Right ventricle myocardium superior (tissue), 1 donor: ENCODE measurements at places on chromosomes 2 and 18.

DNA sequence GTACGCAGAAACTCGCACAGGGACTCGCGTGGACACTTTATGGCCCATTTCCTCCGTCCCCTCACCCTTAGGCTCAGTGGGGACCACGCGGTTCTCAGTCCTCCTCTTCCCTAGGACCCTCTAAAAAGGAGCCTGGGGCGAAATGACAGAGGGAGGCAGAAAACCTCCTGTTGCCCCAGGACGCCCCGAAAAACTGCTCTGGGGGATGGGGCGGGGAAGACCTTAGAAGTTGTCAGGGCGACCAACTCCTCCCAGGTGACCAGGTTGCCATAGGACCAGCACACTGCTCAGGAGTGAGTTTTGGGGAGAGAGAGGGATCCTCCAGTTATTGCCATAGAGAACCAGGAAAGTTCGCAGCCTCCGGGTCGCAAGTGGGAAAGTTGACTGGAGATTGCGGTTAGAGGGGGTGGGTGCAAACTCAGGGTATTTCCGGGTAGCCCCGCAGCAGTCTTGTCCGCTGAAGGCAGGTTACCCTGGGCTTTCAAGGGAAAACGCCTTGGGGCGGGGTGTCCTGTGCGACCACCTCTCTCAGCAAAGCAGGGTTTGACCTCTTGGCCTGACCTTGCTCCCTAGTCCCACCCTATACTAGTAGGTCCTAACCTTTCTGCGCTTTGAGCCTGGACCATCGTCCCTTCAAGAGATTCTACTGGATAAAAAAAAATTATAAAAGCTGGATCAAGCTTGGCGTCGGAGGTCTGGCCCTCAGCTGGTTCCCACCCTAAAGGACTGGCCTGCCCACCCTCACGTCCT lies 7.8 kb upstream of the PAX3 start:
- no peak for DNase-seq

DNA sequence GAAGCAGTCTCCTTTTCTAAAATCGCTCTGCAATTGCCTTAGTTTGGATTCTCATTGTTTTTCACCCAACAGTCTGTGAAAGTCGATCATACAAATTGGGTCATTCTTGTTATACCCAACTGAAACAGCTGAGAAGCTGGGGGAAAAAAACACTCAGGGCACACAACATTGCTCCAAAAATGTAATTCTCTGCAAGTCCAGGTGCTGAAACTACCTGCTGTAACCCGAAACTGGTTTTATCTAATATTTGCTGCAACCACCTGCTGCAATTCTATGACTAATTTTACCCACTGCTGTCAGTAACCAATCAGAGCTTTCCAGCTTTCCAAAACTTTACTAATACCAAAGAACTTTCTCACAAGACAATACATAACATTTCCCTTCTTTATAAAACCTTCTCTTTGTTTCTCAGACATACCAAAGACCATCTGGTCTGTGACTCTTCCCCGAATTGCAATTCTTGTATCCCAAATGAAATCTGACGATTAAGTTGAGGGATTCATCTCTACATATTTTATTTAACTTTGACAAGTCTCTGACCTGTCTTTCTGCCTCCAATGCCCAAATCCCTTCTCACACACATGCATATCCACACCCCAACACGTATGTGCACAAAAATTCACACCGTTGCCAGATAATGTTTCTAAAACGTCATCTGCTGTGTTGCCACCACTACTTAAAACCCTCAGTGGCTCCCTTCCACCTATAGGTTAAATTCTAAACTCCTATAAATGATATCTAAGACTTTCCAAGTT lies 198.3 kb downstream of the PIEZO2 start:
- DNase-seq: no peak

GRCh38 chr2:142290931-142291330 lies 160.1 kb upstream of the LRP1B start:
- no peak for DNase-seq

GRCh38 chr18:29184654-29185053 lies 1007.7 kb upstream of the CDH2 start:
- no peak for DNase-seq

GRCh38 chr2:115913921-115914320 lies 1471.5 kb downstream of the DPP10 start:
- DNase-seq: no peak

DNA sequence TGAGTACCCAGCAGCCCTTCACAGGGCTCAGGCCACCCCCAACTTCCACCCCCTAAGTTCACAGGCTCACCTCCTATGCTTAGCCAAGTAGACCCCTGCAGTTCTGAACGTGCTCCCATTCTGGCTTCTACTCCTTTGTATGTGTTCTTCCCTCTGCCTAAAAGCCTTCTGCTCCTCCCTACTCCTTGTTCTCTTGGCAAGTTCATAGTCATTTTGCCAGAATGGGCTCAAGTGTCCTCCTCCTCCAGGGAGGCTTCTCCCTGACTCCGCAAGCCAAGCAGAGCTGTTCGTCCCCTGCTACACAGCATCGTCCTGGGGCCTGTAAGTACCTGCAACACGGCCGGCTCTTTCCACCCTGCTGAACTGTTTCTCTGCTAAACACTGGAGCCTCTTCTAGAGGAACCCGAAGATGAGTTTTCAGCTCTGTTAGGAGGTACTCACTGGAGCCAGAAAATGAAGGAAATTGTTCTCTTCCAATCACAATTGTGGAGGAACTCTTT lies 14.6 kb upstream of the CETN1 start:
- no peak for DNase-seq

GRCh38 chr2:56892382-56892781 lies 708.6 kb downstream of the CCDC85A start:
- no peak for DNase-seq

- DNase-seq: no peak
Observed at GRCh38 chr2:467892-468647, 180.2 kb upstream of the ALKAL2 start.

GRCh38 chr2:160252278-160252887 lies 52.3 kb upstream of the ITGB6 start:
- DNase-seq: no peak

- no peak for DNase-seq
Observed at GRCh38 chr2:79981316-79981715, 323.2 kb downstream of the LRRTM1 start.

GRCh38 chr2:78260861-78261260 lies 738.7 kb upstream of the LRRTM4 start:
- no peak for DNase-seq

GRCh38 chr2:153476816-153477635 lies 1.5 kb downstream of the RPRM start:
- DNase-seq: peak; percentile 44

GRCh38 chr2:206555721-206556120 lies 86.6 kb upstream of the FAM237A start:
- no peak for DNase-seq

- DNase-seq: no peak
Observed at GRCh38 chr2:181904022-181904632, 12.6 kb downstream of the ITPRID2 start.

DNA sequence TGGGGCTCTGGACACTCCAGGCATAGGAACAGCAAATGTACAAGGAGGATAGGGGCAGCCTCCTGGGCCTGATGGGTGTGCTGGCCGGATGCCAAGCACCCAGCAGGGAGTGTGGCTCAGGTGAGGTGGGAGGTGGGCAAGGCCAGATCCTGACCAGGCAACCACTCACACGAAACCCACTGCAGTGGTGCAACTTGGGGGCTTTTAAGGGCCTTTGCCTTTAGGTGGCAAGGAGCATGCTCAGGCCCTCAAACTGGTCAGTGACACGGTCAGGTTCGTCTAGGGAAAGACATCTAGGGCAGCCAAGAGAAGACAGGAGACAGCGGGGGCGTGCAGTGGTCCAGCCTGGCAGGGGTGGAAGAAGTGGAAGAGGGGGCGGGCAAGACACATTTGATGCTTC lies 18.4 kb upstream of the TEX51 start:
- DNase-seq: no peak

DNA sequence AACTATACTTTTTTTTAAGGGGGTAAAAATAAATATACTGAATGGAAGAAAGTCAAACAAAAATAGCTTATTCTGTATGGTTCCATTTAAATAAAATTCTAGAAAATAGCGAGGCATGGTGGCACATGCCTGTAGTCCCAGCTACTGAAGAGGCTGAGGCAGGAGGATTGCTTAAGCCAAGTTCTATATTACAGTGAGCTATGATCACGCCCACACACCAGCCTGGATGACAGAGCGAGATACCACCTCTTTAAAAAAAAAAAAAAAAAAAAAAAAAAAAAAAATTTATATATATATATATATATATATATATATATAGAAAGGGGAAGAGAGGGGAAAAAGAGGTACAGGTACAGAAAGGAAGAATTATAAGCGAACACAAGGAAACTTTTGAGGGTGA lies 77.7 kb downstream of the MEMO1 start:
- DNase-seq: no peak

- no peak for DNase-seq
Observed at GRCh38 chr18:58058720-58059119, 14.7 kb downstream of the NEDD4L start.

DNA sequence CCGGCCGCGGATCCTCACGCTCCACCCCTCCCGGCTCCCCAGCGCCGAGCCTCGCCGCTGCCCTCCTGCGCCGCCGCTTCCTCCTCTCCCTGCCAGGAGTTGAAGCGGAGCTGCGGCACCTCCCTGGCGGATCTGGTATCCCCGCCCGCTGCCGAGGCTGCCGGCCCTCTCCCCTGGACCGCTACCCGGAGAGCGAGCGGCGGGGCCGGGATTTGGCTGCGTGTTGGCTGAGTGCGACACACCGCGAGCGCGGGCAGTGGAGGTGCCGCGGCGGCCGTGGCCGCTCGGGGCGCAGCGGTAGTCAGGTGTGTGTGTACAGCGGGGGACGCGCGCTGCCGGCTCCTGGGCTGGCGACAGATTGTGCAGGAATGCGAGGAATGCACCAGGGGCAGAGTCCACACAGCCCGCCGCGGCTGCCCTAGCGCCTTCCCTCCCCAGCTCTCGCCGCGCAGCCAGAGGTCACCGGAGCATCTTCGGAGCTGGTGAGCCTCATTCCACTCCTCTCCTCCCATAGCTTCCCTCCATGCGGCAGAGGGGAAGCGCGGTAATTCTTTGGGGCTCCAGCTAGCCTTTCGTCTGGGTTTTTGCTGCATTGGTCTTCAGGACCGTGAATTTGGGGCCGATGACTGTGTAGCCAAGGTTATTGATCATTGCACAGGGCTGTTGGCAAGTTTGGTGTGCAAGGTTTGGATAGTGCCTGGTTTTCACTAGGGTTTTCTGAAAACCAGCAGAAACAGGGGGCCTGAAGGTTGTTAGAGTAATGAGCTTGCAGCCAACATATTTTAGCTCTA lies 1.3 kb downstream of the PKP4 start:
- peak; percentile 84 for DNase-seq

DNA sequence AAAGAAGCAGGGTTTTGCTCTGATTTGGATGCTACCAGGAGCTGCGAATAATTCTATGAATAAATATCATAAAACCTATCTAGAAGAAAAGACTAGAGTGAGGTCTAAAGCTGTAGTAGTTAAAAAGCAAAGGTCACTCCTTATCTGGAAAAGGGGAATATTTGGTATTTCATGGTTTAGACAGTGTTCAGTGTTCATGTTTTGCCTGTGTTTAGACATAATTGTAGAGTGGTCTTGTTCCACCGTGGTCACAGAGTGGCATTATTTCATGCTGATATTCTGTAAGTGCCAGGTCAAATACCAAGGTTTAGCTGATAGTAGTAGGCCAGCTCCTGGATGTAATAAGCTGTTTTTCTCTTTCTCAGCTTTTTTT lies 10.8 kb downstream of the SPAST start:
- DNase-seq: no peak

DNA sequence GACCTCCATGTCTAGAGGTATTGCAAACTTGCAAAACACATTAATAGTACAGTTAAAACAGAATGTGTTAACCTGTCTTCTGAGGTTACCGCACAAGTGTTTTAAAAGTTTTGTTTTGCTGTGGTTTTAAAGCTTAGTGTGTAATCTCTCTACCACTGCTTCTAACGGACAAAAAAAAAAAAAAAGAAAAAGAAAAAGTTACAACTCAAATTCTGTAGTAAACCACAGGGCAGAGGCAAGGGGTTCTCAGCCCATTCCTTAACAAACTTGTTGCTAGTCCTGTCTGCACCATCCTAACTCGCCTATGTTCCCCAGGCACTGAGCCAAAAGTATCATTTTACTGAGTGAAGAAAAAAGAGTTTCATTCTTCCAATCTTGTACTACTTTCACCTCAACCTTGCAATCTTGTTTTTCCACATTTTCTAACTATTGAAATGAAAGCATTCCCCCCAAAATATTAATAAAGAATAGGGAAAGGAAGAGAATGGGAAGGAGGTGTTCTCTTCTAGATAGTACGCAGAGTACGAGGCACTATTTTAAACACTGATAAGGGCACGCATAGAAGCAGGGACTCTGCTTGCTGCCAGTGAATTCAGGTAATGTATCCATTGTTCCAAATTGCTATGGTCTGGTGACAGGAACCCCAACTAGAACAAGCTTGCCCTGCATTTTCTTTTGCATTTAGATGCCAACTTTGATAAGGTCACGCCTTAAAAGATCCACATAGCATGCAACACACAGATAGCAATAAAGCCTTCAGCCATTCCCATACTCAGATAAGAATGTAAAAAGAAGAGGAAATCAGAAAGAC lies 47.1 kb downstream of the IKZF2 start:
- no peak for DNase-seq

- peak; percentile 99 for DNase-seq
Observed at GRCh38 chr2:95402370-95403203, at the start of gene FAHD2A. TSS of gene FAHD2A (plus strand) at chr2:95402708. CDS start at chr2:95405559, 2,851 bp downstream.

DNA sequence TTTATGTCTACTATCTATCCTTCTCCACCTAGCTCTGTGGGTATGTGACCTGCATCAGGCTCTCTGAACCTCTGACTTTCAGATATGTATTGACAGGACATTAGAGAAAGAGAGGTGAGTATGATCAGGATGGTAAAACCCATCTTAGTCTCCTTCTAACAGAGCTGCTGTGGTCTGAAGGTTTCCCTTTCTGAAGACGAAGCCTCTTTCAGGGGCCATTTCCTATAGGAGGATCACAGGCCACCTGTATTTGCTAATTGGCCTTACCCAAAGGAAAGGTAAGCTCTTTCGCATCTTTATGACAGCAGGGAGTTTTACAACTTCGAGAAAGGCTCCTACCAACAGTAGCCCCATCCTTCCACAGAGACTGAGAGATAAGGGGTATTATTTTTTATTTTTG lies 442.9 kb downstream of the KCNJ3 start:
- no peak for DNase-seq

DNA sequence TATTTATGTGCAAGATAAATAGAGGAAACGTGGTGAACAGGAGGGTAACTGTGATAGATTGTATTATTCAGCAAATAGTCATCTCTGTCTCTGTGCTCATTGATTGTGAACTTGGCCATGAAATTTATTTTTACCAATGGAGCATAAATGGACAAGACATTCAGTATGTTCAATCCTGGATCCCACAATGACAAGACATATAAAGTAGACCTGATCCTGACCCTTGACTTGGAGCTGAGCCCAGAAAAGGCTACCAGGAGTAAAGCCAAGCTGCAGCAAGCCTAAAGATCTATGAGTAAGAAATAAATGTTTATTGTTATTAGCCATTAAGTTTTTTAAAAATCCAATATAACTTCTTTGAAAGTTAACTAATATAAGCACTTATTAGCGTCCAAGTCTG lies 531.2 kb downstream of the PIK3C3 start:
- no peak for DNase-seq

GRCh38 chr2:24985511-24985910 lies 13.8 kb upstream of the DNAJC27 start:
- DNase-seq: no peak

- no peak for DNase-seq
Observed at GRCh38 chr2:165561516-165561915, 92.0 kb downstream of the CSRNP3 start.

GRCh38 chr2:198546122-198546521 lies 741.7 kb downstream of the PLCL1 start:
- DNase-seq: no peak

GRCh38 chr2:118850168-118850900 lies 2.9 kb upstream of the EN1 start:
- no peak for DNase-seq
